ENCODE measurements at places on chromosomes 7 and 10.

GRCh38 chr10:103506061-103506460 lies 12.6 kb downstream of the NEURL1 start:
- no peak for DNase-seq

DNA sequence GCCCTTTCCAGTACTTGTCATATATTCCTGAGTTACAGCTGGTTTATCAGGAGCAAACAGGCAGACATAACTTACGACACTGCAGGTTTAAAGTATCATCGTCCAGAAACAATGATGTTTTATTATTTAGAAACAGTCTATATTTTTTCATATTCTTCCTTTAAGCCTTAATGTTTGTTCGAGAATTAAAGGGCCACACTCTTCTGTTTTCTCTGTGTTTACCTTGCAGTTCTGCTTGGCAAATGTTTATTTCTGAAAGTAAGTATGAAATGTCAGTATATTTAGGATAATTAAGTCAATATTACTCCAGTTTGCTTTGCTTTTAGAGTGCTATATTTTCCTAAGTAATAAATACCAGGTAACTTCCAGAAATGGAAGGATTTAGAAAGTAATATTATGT lies 115.1 kb downstream of the VTI1A start:
- no peak for DNase-seq

DNA sequence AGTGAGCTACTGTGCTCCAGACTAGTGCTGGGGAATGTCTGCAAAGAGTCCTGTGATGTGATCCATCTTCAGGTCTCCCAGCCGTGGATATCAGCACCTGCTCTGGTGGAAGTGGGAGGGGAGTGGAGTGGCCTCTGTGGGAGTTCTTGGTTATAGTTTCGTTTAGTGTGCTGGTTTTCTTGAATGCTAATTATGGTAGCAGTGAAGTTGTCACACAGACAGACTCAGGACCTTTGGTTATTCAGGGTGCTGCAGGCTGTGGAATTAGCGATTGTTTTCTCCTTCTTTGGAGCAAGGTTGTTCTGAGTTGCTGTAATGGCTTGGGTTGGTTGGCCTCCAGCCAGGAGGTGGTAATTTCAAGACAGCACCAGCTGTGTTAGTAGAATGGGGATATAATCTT lies 132.7 kb upstream of the HGF start:
- no peak for DNase-seq

- no peak for DNase-seq
These were observed at the start of gene MEOX2 for GRCh38 chr7:15686295-15686956. Gene MEOX2, minus strand, starts transcription at chr7:15686683. Its CDS starts 281 bp downstream, at chr7:15686402.

DNA sequence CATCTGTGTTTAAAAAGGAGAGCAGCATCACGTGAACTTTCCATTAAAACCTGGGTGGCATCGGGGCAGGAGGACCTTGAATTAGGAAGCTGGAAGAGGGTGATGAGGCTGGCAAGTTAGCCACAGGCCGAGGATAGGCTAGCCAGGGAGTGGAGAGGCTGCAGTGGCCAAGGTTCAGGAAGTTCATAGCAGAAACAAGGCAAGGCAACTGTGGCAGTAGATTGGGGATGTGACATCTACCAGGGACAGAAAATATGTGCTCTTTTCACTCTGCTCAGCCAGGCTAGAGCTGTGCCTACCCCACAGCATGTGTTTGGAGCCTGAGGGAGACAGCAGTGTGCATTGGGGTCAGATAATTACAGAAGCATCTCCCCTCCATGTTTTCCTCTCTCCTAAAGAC lies 2.2 kb upstream of the INPP5F start:
- DNase-seq: no peak

- DNase-seq: no peak
These were observed 56.1 kb downstream of the ZNF783 start for GRCh38 chr7:149317986-149318672.

DNA sequence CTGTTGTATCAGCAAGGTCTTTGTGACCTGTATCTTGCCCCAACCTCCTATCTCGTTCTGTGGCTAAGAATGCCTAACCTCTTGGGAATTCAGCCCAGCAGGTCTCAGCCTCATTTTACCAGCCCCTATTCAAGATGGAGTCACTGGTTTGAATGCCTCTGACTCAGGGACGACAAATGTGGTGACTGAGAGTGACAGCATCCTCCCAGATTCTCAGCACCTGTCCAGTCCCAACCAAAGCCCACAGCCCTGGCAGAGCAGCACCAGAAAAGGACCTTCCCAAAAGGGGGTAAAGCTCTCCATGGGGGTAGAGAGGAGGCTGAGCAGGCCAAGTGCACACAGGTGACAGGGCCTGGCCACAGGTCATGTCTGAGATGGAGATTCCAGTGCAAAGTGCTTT lies 35.4 kb upstream of the GPAM start:
- DNase-seq: no peak

DNA sequence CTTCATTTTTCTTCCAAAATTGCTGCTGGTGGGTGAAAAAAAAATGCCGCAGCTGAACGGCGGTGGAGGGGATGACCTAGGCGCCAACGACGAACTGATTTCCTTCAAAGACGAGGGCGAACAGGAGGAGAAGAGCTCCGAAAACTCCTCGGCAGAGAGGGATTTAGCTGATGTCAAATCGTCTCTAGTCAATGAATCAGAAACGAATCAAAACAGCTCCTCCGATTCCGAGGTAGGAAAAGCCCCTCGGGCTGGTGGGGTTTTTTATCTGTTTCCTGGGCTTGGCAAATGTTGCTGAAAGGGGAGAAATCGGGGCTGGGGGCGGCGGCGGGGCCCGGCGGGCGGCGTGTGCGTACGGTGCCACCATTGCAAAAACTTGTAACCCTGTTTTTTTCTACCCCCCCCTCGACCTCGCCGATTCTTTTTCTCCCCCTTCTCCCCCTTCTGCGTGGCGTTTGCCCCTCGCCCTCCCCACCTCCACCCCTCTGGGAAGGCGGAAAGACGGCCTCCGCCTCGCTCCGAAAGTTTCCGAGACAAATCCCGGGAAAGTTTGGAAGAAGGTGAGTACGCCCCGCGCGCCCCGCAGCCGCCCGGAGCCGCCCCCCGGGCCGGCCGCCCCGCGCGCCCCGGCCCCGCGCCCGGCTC lies 789 bp downstream of the TCF7L2 start:
- DNase-seq: no peak

DNA sequence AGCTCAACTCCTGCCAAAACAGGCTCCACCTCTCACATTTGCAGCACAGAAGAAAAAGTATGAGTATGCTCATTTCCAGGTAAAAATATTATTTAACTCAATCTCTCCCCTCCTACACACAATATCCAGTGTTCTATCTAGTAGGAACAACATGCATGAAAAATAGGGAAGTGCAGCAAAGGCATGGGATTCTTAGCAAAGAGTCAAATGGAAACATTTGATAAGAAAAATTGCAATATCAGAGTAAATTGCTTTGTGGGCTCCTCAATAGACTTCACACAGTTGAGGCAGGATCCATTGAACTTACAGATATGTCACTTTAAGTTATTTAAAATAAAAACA lies 150.9 kb downstream of the ANK3 start:
- no peak for DNase-seq

DNA sequence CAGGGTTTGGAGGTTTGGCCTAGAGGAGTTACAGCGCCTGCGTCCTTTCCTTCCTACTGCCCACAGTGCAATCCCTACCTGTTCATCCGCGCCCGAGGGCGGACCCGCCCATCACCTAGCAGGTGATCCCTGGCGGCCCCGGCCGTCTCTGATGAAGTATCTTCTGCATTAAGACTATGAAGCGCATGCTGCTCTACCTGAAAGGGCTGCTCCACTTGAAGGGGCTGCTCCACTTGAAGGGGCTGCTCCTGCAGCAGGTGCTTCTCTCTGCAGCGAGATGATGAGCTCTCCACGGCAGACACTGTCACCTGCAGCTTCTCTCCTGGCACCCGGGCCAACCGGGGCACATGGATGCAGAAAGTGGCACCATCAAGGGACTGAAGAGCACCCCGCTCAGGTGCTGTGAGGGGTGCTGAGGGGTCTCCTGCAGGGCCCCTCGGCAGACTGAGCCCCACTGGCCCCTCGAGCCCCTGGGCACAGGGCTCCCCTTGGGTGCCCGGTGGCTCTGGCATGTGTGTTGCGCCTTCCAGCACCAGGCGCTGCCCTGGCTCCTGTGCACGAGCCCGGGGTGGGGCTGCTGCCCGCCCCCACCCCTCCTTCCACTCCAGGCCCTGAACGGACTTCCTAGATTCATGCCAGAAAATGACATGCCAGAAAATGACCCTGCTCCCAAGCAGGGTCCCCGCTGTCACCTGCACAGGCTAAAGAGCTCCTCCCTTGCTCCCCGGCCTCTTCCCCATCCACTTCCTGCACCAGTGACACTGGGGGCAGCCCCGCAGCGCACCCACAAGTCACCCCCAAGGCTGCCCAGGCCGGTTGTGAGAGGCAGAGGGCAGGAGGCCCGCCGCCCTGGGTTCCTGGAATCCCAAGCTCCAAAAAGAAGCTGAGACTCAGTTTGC lies 29.4 kb downstream of the WDR86 start:
- DNase-seq: no peak

GRCh38 chr7:17661982-17662585 lies 278.2 kb downstream of the SNX13 start:
- DNase-seq: no peak

- DNase-seq: no peak
These were observed 2.7 kb downstream of the BAG3 start for GRCh38 chr10:119653916-119654315.

DNA sequence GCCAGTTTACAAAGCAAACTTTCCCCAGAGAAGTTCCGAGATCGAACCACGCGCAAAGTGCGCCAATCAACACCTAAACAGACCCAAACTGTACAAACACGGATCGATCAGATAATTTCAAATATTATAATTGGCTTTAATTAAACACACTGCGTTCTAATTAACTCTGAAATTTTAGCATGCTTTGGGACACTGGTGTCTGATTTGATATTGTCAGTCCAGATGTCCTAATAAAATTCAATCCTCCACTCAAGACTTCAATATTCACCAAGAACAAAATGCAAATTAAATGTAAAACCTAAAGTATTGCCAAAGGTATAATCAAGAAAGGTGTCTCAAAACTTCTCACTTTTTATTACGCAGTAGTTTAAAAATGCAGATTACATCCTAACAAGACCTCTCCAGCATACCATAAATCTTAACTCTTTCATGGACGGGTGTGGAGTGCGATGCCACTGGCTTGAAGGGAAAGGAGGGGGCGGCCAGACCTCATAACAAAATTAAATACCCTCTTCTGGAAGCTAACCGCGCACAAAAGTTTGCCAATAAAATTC lies 5.9 kb upstream of the EBF3 start:
- no peak for DNase-seq

DNA sequence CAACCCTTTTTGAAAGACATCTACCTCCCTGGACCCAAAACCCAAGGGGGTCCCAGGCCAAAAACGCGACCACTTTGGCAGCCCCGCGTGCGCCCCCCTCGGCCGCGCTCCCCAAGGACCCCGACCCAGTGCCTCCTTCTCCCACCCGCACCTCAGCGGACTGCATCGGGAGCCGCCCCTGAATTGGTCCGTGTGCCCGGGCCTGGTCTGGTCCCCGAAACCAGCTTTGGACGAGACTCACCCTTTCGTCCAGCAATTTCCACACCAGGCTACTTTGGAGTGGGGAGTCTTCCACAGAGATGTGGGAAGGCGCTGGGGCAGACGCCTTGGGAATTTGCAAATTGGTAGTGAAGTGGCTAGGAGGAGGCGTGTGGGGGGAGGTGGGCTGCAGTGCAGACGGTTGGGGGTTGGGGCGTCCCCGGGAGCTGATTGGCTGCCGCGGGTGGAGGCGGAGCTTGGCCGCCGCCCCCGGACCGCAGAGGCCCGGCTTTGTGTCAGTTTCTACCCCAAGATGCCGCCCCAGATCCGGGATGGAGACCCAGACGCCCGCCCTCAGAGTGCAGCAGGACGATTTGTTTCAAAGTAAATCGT lies 16.9 kb downstream of the TCAF1 start:
- no peak for DNase-seq

GRCh38 chr10:90856261-90856660 lies 1.6 kb downstream of the HTR7 start:
- DNase-seq: no peak

DNA sequence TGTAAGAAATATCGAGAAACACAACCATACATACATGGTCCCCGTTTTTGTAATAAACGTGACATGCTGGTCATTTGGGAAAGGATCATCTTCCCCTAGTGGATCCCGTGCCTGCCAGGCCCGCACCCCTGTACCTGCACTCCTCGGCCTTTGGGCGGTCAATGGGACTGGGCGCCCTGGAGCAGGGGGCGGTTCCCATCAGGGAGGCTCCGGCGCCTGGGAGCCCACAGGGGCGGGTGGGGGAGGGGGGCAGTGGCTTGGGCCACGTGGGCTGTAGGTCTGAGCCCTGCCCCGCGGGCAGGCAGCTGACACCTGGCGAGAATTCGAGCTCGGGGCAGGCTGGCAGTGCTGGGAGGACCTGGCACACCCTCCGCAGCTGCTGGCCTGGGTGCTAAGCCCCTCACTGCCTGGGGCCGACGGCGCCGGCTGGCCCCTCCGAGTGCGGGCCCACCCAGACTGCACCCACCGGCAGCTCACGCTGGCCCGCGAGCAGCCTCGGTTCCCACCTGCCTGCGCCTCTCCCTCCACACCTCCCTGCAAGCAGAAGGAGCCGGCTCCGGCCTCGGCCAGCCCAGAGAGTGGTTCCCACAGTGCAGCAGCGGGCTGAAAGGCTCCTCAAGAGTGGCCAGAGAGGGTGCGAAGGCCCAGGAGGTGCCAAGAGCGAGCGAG lies 361.6 kb upstream of the GRM3 start:
- DNase-seq: no peak

DNA sequence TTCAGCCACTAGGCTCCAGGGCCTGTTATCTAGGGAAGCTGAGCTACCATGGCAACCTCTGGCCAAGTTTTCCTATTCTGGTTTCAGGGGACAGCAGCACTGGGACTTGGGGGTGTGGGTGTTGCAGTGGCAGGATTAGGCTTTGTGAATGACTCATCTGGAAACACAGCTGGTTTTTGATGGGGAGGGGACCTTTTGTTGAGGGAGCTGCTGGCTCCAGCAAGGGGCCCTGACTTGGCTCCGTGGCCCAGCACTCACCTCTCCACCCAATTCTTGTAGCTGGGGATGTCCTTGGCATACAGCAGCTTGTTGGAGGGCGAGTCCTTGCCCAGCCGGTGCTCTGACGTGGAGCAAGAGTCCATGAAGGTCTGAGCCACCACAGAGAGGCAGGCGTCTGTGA lies 435.9 kb downstream of the PLXNA4 start:
- no peak for DNase-seq

- DNase-seq: no peak
These were observed 5.5 kb upstream of the LIPN start for GRCh38 chr10:88754287-88754686.

DNA sequence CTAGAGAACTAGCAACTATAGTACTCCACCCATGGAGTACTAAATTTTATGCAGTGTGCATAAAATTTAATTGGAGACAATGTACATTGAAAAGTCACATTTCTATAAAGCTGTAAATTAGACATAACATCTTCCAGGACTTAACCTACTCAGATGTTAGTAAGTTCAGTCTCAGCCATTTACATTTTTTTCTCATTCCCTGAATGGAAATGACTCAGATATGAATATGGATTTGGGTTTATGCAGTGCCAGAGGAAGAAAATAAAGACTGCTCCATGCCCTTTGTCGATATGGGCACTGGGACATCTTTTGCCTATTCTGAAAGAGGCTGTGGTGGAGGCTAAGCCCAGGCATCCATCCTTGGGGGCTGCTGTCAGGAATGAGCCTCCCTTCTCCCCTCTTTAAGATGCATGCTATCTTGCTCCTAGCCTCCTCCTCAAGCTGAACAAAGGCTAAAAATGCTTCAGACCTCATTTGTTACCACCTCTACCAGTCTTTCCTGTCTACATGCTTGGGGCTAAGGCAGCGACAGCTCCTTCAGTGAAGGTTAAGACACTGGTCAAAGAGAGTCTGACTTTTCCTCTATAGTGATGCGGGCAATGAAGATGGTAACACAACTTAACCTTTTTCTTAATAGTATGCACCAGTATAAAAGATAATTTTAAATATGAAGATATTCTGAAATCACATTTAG lies 486.8 kb upstream of the ANKRD30A start:
- DNase-seq: no peak

Data from GM12864 (cell line).